ENCODE measurements at places on chromosomes 5 and 9.

GRCh38 chr9:89848060-89849040, 243.5 kb downstream of the GADD45G start:
- no peak for DNase-seq

GRCh38 chr9:25584611-25585010, 93.6 kb downstream of the TUSC1 start:
- DNase-seq = no peak

- no peak for DNase-seq
These were observed 2.3 kb upstream of the GNAQ start for GRCh38 chr9:78033870-78034269.

- DNase-seq = no peak
These were observed 1714.1 kb downstream of the EFNA5 start for GRCh38 chr5:105956456-105957196.

DNA sequence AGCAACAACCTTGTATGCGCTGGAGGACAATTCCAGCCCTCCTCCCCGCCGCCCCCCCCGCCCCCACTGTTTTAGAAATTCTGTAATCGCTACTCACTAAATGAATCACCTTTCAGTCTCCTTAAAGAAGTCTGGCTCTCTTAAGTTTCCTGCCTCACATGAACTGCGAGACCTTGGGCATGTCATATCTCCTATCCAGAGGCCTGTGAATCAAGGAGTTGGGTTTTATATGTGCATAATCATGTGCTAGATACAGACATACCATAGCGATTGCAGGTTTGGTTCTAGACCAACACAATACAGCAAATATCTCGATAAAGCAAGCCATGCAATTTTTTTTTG, 337 bp upstream of the DMAC1 start:
- DNase-seq = no peak

DNA sequence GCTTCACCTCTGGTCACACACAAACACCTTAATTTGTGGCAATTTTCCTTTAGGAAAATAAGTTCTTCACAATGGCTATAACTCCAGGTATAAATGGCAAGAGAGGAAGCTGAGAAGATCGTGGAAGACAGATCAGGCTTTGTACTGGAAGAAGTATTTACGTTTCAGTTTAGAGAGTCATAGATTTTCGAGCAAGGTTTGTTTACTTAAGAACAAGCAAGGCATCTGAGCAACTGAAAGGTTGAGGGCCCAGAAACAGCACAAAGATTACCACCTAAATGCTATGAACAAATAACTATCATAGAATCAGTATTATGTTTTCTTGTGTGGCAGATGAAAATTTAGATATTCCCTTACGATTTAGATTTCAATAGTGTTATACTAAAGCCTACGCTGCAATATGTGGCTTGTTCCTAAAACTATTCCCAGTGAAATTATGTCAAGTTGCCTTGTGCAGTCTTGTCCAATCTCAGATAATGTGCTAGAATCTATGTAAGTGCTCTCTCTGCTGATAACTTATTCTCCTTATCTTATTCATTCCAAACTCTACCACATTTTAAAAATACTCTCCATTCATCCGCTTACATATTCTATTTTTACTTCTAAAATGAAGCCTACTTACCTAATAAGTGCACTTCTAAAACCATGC, 6.7 kb downstream of the SLCO4C1 start:
- no peak for DNase-seq

DNA sequence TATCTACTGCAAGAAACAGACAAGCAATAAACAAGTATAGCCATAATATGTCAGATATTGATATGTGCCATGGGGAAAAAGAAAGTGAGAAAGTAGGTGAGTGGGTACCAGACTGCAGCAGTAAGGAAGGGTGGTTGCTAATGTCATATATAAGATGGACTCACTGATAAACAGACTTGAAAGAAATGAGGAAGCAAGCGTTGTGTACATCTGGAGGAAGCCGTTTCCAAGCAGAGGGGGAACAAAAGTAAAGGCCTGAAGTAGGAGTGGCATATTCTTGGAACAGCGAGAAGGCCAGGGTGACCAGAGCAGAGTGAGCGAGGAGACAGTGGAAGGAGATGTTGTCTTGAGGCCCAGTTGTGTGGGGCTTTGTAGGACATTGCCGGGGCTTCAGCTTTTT, 142.2 kb upstream of the MAP3K1 start:
- DNase-seq = peak; percentile 57

GRCh38 chr5:135242866-135243555, 156.0 kb downstream of the MACROH2A1 start:
- peak; percentile 56 for DNase-seq

DNA sequence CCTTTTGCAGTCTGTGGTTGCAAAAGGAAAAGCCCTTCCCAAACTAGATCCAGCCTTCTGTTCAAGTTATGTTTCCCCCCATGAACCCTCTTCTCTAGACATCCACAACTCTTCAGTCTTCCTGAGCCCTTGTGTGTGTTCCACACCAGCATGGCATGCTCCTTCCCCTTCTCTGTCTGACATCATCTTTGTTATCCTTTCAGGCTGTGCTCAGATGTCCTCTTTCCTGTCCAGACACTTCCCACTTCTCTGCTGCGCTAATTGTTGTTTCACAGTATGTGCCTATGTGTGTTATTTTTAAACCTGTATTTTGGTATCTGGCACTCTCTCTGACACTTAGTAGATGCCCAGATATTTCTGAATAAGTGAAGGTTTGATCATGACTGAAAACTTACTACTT, 38.2 kb downstream of the FOCAD start:
- DNase-seq = peak; percentile 68

DNA sequence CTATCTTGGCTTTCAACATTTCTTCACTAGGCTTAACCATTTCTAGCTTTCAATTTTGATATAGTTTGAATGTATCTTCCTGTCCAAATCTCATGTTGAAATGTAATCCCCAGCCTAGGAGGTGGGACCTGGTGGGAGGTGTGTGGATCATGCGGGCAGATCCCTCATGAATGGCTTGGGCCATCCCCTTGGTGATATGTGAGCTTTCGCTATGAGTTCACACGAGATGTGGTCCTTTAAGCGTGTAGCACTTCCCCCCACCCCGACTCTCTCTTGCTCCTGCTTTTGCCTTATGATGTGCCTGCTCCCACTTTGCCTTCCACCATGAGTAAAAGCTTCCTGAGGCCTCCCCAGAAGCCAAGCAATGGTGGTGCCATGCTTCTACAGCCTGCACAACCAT, 40.6 kb downstream of the PHAX start:
- DNase-seq = no peak

- no peak for DNase-seq
These were observed 38.0 kb downstream of the OSMR start for GRCh38 chr5:38883842-38884241.

- DNase-seq = peak; percentile 74
These were observed at the start of gene DPYSL3 for GRCh38 chr5:147509710-147510651. DPYSL3 (minus strand) TSS chr5:147510068; CDS start chr5:147509858, 210 bp downstream.

DNA sequence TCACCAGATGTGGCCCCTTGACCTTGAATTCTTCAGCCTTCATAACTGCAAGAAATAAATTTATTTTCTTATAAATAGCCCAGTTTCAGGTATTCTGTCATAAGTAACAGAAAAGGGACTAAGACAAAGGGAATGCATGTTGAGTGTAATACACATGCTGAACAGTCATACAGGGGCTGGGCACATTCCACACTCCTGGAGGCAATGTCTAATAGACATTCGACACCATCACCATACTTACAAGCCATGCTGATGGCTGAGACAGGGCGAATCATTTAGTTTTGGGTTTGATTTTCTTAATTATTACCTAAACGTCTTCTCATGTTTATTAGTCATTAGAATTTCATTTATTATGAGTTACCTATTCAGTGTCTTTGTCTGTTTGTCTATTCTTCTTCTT, 68.5 kb downstream of the TENT4A start:
- DNase-seq = no peak

DNA sequence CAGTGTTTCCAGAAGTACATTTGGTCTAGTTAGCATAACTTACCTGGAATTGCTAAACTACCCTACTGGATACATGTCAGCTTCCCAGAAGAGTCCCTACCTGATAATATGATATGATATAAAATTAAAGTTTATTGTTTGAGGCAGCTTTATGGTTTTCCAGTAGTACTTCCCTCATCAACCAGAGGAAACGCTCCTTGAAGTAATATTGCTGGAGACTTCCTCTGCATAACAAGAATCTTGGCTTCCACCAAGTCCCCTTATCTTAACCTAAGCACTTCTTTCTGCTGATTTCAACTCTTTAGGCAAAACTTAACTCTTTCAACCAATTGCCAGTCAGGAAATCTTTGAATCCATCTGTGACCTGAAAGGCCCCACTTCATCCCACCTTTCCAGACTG, 214.3 kb upstream of the PTGER4 start:
- no peak for DNase-seq

DNA sequence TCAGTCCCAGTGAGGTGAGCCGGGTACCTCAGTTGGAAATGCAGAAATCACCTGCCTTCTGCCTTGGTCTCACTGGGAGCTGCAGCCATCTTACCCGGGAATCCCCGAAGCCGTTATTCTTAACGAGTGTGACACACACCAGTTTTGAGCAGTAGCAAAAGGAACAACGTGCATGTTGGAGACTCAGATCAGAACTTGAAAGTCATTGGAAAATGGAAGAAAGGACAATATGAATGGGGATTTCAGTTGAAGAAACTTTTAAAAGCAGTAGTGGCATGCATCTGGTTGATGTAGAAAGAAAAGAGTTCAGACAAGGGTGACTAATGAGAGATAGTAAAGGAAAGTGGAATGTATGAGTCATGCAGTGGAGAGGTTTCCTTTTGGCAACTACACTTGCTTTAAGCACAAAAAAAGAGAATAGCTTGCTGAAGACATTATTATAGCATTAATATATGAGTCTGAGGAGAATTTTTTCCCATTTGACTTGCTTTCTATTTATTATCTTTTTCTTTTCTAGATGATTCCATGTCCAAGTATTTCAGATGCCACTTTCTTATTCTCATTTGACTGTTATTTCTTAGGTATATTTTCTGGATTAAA, 44.4 kb upstream of the ANKDD1B start:
- no peak for DNase-seq

GRCh38 chr9:85452841-85453240, 288.9 kb downstream of the AGTPBP1 start:
- DNase-seq = no peak

DNA sequence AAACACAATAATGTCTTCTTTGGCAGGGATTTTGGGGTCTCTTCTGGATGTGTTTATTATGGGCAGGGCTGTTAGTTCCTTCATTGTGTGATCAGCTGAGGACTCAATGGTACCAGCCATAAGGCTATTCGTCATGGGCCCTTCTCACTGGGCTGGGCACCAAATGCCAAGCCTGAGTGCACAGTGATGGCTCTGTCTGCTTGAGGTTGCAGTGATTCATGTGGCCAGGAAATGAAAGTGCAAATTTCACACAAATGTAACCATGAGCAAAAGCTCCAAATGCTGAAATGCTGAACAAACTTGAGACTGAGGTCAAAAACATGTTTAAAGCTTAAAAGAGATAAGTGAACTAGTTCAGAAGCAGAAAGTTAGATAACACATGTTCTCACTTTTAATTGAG, 191.0 kb downstream of the TARS1 start:
- no peak for DNase-seq

- no peak for DNase-seq
These were observed 199.0 kb downstream of the DNAH5 start for GRCh38 chr5:13745508-13745907.

- DNase-seq = no peak
These were observed 122.5 kb downstream of the TMEM174 start for GRCh38 chr5:73295447-73295846.

GRCh38 chr5:172714491-172715420, 56.2 kb downstream of the DUSP1 start:
- DNase-seq = peak; percentile 78

DNA sequence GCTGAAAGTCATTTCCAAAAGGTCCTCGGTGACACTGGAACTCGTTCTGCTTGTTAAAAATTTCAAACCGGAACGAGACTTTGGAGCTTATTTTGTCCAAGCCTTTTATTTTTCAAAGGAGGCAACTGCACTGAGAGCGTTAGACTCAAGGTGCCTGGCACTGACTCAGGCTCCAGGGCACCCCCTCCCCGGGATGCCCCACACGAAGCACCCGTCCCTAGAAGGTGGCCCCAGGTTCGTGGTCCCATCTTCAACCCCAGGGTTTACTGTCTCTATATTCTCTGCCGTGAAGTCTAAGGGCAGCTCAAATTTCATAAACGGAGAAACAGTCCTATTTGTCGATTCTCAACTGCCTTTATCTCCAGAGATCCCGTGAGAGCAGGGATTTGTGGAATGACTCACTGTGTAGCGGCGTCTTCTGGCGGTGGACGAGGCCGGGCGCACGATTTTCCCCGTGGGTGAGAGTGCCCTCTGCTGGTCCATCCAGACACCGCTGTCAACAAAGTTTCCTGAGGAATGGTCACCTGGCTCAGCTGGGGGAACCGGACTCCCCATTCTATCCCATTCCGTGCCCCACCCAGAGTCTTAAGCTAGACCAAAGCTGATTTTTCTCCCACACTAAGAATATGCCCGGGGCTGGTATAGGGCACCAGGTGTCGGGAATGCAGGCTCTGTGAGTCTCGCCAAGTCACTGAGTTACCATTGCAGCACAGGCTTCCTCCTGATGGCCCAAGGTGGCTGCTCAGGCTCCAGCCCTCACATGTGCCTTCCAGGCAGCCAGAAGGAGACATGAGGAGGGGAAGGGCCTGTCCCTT, 27.1 kb upstream of the SLC6A19 start:
- peak; percentile 54 for DNase-seq

- no peak for DNase-seq
These were observed 636.2 kb downstream of the MTRR start for GRCh38 chr5:8505196-8505595.

DNA sequence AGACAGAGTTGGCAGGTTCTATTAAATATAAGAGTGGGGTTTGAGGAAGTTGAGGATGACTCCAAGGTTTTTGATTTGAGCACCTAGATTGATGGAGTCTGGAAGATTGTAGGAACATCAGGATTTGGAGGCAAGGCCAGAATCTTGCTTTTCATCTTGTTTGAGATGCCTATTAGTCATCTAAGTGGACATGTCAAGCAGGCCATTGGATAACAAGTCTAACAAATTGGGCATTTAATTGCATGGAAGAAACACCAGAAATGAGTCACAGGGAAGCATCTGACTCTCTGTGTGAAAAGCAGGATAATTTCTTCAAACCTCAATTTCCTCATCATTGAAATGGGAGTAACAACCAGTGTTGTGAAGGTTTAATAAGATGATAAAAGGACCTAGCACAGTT, 53.3 kb upstream of the ARL15 start:
- DNase-seq = no peak

- DNase-seq = no peak
These were observed 2.1 kb downstream of the SPATA31E1 start for GRCh38 chr9:87884578-87885459.

- DNase-seq = peak; percentile 90
These were observed 483.7 kb upstream of the PIK3R1 start for GRCh38 chr5:67731886-67732285.
